Hepatocyte (in vitro differentiated cells): ENCODE measurements at places on chromosomes 1 and 21. TPM values are rescaled to one million over a fixed set of nuclear protein-coding genes. Genes with fewer than 3 reads are reported as not detected.

GRCh38 chr1:2337501-2337900, 53.9 kb downstream of the MORN1 start:
- DNase-seq, result no peak

DNA sequence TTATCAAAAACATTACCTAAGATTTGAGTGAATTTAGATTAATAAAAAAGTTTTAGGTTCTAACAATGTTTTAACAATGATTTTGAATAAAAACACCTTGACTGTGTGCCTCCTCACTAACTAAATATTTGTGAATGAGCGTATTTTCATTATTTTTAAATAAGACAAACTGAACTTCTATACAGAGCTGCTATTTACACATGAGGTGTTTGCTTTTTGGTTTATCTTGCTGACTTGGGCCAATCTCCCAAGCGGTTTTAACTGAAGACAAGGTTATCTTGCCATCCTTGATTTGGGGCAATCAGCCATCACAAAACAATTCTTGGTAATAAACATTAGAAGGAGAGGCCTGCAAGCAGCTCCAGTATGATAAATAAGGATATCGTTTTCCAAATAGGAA, 108.2 kb upstream of the NRIP1 start:
- no peak for DNase-seq

DNA sequence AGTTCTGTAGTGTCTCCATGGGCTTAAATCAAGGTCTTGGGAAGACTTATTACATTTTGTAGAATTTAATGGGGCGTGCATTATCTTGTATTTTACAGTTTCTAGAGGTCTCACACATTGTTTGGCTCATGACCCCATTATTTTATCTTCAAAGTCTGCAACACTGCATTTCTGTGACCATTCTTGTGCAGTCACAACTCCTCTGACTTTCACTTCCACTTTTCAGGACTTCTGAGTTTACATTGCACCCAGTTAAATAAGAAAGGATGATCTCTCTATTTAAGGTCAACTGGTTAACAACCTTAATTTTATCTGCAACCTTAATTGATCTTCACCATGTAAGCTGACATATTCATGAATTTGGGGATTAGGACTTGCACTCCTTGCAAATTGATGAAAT, 1186.6 kb downstream of the MRPL39 start:
- DNase-seq, result no peak

DNA sequence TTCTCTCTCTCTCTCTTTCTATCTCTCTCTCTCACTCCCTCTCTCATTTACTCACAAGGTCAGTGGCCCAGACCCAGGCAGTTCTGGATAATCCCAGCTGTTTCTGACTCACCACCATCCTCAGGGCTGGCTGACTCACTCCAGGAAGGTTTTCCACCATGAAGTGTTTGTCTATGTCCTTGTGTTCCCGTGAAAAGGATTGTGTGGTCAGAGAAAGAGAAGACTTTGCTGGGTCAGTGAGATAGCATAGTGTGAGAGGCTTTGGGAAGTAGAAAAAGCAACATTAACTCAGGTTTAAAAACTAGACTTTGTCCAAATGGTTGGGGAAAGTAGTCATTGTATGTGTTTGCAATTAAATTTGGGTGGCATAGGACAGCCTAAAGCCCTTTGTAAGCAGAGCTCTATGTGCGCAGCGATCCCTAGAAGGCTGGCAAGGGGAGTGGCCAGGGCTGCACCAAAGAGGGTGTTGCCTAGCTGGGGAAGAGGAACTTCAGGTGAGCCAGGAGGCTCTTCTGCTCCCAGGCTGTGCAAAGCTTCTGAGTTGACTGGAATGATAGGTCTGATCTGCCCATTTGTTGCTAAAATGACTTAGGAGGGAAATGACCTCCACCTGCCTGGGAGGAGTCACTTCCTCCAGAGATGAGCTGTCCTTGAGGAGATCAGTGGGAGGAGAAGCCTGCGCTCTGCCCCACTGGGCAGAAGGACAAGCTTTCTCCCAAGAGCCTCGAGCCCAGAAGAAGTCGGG, 4.9 kb upstream of the CAPN2 start:
- peak; percentile 91 for DNase-seq

- DNase-seq, result no peak
These were observed 2.3 kb upstream of the BCAN start for GRCh38 chr1:156639601-156640101.

- no peak for DNase-seq
These were observed 54.4 kb downstream of the TRIM33 start for GRCh38 chr1:114456586-114456985.

DNA sequence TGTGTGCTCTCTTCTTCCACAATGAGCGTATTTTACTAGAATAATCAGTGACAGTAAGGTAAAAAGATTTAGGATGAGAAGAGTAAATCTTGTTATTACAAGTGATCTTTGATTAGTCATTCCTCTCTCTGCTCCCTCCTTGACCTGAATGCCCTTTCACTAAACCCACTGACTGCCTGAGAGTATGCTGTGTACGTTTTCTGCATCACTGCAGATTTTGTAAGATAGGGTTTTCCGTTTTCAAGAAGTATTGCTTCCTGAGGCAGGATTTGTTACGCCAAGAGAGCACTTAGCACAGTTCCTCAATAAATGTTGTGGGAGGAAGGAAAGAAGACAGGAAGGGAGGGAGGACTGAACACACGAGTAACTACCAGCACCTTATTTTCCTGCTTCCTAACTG, 7.7 kb upstream of the LAMB3 start:
- DNase-seq, result no peak

- DNase-seq, result no peak
These were observed 7.6 kb downstream of the TDRKH start for GRCh38 chr1:151782741-151783140.

DNA sequence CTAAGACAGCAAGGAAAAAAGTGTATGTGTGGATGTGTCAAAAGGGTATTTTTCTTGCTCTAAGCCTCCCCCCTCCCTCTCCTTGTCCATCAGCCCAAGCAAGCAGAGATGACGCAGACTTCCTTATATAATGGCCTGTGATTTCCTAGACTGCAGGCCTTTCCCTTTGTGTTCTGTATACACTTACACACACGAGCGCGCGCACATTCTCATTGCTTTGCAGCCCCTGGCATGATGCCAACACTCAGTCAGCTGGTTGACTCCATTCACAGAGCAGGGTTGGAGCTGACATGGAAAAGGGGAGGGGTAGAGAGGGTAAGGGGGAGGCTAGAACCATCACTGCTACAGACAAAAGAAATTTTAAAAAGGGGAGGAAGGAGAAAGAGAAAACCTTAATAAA, 41.8 kb downstream of the GATAD2B start:
- peak; percentile 93 for DNase-seq

GRCh38 chr1:205709059-205709398, 28.7 kb upstream of the SLC45A3 start:
- DNase-seq, result no peak

DNA sequence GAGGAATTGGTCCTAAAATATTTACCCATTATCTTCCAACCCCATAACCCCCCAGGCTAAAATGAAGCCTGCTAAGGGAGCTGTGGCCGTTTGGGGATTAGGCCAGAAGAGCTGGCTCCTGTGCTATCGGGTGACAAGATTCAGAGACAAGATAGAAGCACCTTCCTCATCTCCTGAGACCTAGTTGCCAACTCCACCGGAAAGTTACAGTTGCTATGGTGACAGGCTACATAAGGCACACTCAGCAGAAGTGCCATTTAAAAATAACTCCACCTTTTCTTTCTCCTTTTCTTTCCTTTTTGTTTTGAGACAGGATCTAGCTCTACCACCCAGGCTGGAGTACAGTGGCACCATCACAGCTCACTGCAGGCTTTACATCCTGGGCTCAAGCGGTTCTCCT, 43.6 kb upstream of the ROR1 start:
- no peak for DNase-seq

GRCh38 chr1:22508991-22509390, 54.3 kb upstream of the EPHA8 start:
- DNase-seq, result no peak

GRCh38 chr1:214208460-214208859, 72.5 kb upstream of the SMYD2 start:
- DNase-seq, result no peak

DNA sequence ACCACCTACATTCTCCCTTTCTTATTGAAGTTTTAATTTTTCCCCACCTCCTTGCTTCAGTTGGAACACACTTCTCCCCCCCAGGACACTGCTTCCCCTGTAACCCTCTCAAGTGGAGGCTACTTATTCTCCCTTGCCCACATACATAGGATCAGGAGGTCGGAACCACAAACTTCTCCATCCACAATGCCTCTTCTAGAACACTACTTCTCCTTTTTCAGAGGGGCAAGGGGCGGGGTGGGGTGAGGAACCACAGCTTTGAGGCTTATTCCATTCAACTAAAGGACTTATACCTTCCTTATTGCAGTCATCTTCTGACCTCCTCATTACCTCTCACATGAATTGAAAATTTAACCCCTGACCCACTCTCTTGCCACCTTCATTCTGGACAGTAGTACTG, 81.3 kb downstream of the NEK7 start:
- DNase-seq, result no peak

- no peak for DNase-seq
These were observed 76.7 kb downstream of the OSBPL9 start for GRCh38 chr1:51693419-51694155.

DNA sequence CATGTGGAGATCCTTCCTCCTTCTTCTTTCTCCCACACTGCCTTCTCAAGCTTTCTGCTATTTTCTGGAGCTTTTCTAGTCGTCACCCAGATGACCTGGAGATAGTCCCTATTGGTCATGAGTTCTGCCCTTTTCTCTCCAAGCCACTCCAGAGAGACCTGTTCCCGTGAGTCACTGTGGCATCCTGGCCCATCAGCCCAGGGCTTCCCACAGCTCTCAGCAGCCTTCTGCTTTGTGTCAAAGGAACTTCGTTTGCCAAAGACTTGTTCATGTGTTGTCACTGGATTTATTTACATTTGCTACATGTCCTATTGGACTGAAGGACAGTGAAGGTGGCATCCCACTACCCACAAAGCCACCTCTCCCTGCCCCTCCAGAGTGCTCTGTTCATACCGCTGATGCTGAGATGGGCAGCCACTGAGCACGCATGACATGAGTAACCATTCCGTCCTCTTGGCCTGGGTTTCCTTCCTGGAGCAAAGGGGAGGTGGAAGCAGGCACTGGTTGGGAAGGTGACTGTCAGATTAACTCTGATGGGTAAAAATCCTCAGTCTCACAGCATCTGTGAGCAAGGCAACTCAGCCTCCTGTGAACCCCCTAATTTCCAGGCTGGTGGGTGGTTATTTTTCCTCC, 119.2 kb downstream of the EDEM3 start:
- DNase-seq, result no peak

DNA sequence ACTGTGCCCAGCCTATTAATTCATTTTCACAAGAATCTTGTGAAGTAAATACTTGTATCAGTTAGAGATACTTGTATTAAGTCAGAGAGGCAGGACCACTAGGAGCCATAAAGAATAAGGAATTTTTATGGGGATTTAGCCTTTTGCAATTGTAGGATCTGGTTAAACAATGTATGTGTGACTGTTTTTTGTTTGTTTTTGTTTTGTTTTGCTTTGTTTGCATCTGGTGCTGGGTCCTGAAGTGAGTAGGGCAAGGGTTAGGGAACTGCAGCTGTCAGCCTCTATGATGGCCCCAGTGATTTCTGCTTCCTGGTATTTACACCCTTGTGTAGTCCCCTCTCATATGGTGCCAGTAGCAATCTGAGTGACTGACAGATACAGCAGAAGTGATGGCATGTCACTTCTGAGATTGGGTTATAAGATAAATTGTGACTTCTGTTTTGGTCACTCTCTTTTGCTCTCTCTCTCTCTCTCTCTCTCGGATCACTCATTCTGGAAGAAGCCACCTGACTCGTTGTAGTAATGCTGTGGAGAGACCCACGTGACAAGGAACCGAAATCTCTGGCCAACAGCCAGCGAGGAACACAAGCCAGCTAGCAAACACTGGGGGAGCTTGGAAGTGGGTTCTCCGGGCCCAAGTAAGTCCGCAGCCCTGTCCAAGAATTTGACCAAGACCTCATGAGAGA, 96.2 kb upstream of the MARK1 start:
- no peak for DNase-seq

- DNase-seq, result no peak
These were observed 44.1 kb downstream of the CAPZB start for GRCh38 chr1:19441048-19441780.

- DNase-seq, result no peak
These were observed 28.9 kb downstream of the CA6 start for GRCh38 chr1:8974551-8974950.

- DNase-seq, result no peak
These were observed at the start of gene HAO2 for GRCh38 chr1:119368554-119368953. HAO2 (plus strand) TSS chr1:119368785; CDS start chr1:119381086, 12,301 bp downstream.

- no peak for DNase-seq
These were observed 10.5 kb upstream of the ECE1 start for GRCh38 chr1:21300774-21301173.

GRCh38 chr1:86845514-86845913, 68.4 kb downstream of the SELENOF start:
- no peak for DNase-seq

DNA sequence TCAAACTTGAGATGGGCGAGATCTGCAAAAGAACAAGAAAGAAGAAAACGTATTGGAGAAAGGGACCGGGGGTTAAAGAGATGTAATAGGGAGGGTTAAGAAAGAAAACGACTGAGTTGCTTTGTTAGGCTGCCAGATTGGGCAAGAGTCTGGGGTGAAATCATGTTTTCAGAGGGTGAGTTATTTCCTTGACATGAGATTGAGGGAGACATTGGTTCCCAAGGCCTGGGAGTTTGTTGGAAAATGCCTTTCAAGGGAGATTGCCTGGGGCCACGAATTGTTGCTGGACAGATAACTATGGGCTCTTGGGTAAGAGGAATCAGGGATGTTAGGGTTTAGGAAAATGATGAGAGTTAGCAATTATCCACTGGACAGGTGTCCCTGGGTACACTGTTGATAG, 776 bp upstream of the CADM3 start:
- no peak for DNase-seq

The CTH gene
- 11.7 and 13.2 TPM in 2 replicates for polyA plus RNA-seq

The FMO3 gene
- polyA plus RNA-seq, result 0.49 and 0.52 TPM in 2 replicates

The G0S2 gene
- polyA plus RNA-seq, result 31.5 and 32.2 TPM in 2 replicates

The CHIA gene
- polyA plus RNA-seq, result not detected in 2 replicates

The MCM3AP gene
- polyA plus RNA-seq, result 29.1 and 35.4 TPM in 2 replicates

The CCDC190 gene
- not detected in 2 replicates for polyA plus RNA-seq

The TAGLN2 gene
- polyA plus RNA-seq, result 284 and 292 TPM in 2 replicates

The IGSF9 gene
- polyA plus RNA-seq, result 22.5 and 25.4 TPM in 2 replicates

The REN gene
- polyA plus RNA-seq, result 18.4 and 39.7 TPM in 2 replicates

The GNG4 gene
- 9.8 and 11.8 TPM in 2 replicates for polyA plus RNA-seq

The ZDHHC18 gene
- 22.5 and 22.6 TPM in 2 replicates for polyA plus RNA-seq

The SPRR2F gene
- 26.1 and 42.2 TPM in 2 replicates for polyA plus RNA-seq

The NTRK1 gene
- not detected in 2 replicates for polyA plus RNA-seq

The LYPLAL1 gene
- polyA plus RNA-seq, result 31.9 and 38.0 TPM in 2 replicates

The HMGCL gene
- polyA plus RNA-seq, result 79.0 and 90.7 TPM in 2 replicates
